ENCODE measurements at places on chromosomes 2 and 18.

GRCh38 chr2:161979490-161979889 lies 94.5 kb downstream of the DPP4 start:
- H3K4me1 ChIP-seq, result peaks cover 63% of the 10 kb centered on the region
- H3K4me3 ChIP-seq, result peak overlapping the region; percentile 64
- peak overlapping the region; percentile 72 for H3K27ac ChIP-seq
- DNase-seq, result no peak
- H3K27me3 ChIP-seq, result no peaks in the 10 kb centered on the region

DNA sequence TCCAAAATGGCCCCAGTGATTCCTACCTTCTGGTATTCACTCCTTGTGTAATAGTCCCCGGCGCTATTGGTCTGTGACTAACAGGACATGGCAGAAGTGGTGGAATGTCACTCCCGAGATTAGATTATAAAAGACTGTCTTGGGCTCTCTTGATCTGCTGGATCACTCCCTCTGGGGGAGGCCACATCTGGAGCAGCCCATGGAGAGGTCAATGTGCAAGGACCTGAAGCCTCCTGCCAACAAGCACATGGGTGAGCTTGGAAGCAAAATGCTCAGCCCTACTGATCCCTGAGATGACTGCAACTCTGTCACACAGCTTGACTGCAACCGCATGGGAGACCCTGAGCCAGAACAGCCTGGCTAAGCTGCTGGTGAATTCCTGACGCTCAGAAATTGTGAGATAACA lies 94.3 kb upstream of the GLI2 start:
- no peaks in the 10 kb centered on the region for H3K4me1 ChIP-seq
- H3K27ac ChIP-seq, result no peak overlapping the region
- H3K36me3 ChIP-seq, result no peaks in the 10 kb centered on the region
- H3K27me3 ChIP-seq, result peaks cover 3% of the 10 kb centered on the region
- no peak for DNase-seq

- H3K27me3 ChIP-seq, result no peaks in the 10 kb centered on the region
- no peak overlapping the region for H3K27ac ChIP-seq
- no peaks in the 10 kb centered on the region for H3K36me3 ChIP-seq
- no peaks in the 10 kb centered on the region for H3K4me1 ChIP-seq
- DNase-seq, result no peak
Observed at GRCh38 chr2:238879621-238880377, 31.9 kb downstream of the TWIST2 start.

DNA sequence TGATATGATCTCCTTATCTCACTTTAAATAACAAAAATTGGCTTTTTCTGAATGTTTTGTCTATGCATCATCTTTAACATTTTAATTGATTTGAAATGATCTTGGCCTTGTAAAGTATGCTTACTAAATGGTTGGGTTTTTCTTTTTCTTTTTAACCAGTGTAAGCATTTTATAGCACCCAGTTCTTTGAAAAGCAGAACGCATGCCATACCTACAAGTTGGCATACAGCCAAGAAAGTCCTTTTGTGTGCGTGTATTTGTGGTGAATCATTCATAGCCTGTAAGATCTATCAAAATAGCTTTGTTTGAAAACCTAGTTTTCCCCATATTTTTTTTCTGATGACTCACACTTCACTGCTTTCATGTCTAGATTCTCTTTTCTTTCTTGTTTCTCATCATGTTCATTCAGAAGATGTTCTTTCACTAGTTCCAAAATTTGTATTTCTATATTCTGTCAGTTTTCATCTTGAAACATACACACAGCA lies 4.1 kb upstream of the VRK2 start:
- peaks cover 7% of the 10 kb centered on the region for H3K36me3 ChIP-seq
- H3K4me1 ChIP-seq, result peaks cover 28% of the 10 kb centered on the region
- no peak overlapping the region for H3K4me3 ChIP-seq
- DNase-seq, result no peak
- no peaks in the 10 kb centered on the region for H3K27me3 ChIP-seq
- H3K27ac ChIP-seq, result no peak overlapping the region

DNA sequence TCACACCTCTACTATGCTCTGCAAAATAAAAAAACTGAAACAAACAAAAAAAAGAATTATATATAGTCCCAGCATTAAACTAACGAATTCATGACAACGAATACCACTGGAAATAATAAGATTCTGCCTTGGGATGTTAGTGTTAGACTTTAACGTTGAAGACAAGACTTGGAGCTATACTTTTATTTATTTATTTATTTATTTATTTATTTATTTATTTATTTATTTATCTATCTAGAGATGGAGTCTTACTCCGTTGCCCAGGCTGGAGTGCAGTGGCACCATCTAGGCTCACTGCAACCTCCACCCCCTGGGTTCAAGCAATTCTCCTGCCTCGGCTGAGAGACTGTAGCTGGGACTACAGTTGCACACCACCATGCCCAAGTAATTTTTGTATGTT lies 27.2 kb upstream of the PAPOLG start:
- DNase-seq, result no peak
- no peaks in the 10 kb centered on the region for H3K36me3 ChIP-seq
- H3K27ac ChIP-seq, result no peak overlapping the region
- no peak overlapping the region for H3K4me3 ChIP-seq
- H3K4me1 ChIP-seq, result no peaks in the 10 kb centered on the region

DNA sequence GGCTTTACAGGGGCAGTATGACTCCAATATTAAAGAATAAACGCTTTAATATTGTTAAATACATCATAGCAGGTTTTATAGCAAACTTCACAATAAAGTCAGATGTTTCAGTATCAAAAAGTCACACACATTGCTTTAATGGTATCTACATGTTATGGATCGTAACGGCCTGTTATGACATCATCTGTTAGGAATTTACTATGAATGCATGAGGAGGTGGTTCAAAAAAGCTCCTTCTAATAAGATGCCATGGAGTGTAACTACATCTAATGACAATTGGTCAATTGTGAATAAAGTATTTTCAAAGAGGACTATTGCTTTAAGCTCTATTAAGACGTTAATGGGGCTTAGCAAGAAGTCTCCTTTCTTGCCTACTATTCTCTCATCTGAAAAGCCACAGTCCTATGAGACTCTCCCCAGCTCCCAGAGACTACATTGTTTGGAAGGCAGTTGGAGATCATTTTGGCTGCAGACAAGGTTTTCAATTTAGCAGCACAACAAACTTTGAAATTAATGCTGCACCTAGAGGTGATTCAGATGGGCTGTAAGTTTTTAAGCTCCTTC lies 300.7 kb upstream of the MEIS1 start:
- no peaks in the 10 kb centered on the region for H3K4me1 ChIP-seq
- no peaks in the 10 kb centered on the region for H3K36me3 ChIP-seq
- no peak overlapping the region for H3K27ac ChIP-seq
- H3K27me3 ChIP-seq, result no peaks in the 10 kb centered on the region

- no peaks in the 10 kb centered on the region for H3K36me3 ChIP-seq
- no peaks in the 10 kb centered on the region for H3K4me1 ChIP-seq
- no peak overlapping the region for H3K27ac ChIP-seq
- H3K4me3 ChIP-seq, result no peak overlapping the region
- H3K27me3 ChIP-seq, result peaks cover 8% of the 10 kb centered on the region
- DNase-seq, result no peak
Observed at GRCh38 chr18:32378705-32379104, 92.0 kb downstream of the GAREM1 start.

GRCh38 chr2:110773401-110773921 lies 41.1 kb downstream of the ACOXL start:
- DNase-seq, result no peak
- no peak overlapping the region for H3K27ac ChIP-seq
- H3K27me3 ChIP-seq, result peaks cover 22% of the 10 kb centered on the region
- no peaks in the 10 kb centered on the region for H3K36me3 ChIP-seq
- H3K4me1 ChIP-seq, result no peaks in the 10 kb centered on the region
- H3K4me3 ChIP-seq, result no peak overlapping the region

All from T-helper 2 cell treated with Interferon-gamma antibody and Interleukin-4, amounts not matched to agents 5 μg/mL and 100 μg/mL, for 36 hours (primary cell).